ENCODE measurements at places on chromosomes 11 and 22.

GRCh38 chr11:117992136-117992535, 5.9 kb downstream of the IL10RA start:
- no peak for DNase-seq

DNA sequence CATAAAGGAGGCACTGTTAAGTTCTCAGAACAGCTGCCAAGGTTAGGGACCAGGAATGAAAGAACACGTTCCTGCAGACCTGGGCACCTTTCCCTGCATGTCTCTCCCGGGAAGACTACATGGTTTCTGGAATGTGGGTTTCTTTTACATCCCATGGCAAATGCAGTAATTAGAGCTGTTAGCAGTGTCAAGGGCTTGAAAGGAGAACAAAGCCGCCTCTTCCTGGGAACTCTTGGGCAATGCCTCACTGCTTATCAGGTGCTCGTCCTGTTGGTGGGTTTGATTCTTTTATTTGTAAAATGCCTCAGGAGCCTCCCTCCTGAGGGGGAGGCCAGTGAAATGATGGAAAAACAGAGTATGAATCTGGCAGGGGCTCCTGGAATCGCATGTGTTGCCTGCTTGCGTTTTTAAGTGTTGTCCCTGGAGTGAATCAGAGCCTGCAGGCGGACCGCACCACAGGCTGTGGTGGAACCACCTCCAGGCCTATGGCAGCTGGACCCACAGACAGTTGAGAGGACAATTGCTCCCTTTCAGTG, 723 bp upstream of the C22orf31 start:
- DNase-seq = no peak

DNA sequence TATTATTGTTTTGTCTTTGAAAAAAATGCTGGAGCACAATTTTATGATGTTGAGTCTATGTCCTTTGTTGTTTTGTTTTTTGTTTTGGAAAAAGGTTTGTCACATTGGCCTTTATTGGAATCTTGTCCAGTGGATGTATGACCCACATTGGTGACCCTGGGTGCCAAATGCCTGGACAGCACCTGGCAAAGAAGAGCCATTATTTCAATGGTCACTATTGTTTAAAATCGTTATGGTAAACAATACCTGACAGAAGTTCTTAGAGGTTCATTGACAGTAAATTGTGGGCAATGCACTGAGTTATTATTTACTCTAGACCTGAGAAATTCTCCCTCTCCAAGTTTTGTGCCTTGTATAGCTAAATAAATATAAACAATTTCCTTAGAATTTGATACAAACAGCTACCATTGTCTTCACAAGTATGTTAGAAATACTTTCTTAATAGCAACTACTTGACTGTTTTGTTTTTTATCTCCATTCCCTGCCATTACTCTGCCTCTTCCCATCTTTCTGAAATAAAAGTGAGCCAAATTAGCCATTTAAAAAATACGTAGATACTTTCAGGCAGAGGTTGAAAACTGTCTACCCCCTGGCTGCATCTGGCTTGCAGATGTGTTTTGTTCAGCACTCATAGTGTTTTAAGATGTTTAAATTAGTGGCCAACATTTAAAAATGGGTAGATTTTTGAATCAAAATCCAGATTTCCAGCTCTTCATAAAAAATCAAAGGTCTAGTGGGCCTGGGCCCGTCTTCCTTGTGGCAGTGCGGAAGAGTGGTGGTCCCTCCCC, 39.9 kb downstream of the BMAL1 start:
- no peak for DNase-seq

- no peak for DNase-seq
These were observed 25.2 kb upstream of the CTR9 start for GRCh38 chr11:10725907-10726253.

DNA sequence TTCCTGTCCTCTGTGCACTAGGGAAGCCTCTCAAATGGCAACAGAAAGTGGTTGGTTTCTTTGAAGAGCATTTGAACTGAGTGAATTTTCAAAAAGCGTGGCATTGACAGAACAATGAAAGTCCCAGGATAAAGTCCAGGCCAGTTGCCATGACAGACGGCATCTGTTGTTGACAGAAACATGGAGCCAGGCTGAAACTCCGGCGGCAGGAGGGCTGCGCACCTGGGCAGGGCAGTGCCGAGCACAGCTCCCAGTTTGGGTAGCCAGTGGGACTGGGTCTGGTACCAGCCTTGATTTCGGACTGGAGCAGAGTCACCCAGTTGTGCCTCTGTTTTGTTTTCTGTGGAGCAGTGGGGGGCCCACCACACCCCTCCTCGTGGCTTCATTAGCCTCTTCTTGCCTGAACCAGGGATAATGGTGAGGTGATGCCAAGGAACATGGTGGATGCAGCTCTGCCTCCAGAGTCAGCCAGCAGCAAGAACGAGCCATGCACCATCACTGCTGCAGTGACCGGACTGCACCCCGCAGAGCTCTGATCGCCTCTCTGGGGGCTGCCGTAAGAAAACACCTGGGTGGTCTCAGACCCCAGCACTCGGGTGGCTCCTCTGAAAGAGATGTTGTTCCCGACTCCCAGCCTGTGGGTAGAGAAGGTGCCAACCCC, 9.8 kb upstream of the SEPTIN5 start:
- DNase-seq = no peak

DNA sequence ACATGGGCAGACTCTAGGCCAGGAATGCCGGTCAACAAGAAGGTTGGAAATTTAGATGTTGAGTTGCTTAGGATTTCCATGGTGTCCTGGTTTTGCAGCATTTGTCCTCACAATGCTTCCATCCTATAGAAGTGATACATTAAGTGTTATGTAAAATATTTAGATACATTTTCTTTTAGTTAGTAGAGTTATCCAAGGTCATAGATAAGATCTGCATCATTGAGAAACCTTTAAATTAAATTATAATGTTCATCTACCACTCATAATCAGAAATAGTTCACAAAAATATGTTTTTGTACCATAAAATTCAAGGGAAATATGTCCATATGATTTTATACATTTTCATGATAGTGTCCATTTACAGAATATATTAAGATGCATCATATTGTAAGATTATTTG, at the start of gene OR51F1:
Gene OR51F1, minus strand, starts transcription at position 101 of the 400 bp plus-strand sequence. Its CDS starts 0 bp downstream, at position 101.
- no peak for DNase-seq

- DNase-seq = no peak
These were observed 13.7 kb downstream of the EHD1 start for GRCh38 chr11:64864473-64865285.

DNA sequence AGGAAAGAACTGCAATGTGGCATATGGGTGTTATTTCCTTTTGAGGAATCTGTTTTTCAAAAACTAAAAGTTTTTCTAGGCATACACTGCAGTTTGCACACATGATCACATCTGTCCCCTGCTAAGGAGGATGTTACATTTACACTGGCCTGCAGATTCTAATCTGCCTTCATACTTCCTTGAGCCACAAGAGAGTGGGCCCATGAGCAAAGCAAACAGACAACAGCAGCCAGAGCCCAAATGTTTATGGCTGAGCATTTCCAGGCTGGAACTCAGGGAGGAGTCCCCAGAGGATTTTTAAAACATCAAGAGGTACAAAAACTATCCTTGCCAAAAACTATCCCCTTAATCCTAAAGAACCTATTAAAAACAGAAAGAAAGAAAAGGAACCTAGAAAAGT, 117.2 kb upstream of the MTNR1B start:
- DNase-seq = no peak

DNA sequence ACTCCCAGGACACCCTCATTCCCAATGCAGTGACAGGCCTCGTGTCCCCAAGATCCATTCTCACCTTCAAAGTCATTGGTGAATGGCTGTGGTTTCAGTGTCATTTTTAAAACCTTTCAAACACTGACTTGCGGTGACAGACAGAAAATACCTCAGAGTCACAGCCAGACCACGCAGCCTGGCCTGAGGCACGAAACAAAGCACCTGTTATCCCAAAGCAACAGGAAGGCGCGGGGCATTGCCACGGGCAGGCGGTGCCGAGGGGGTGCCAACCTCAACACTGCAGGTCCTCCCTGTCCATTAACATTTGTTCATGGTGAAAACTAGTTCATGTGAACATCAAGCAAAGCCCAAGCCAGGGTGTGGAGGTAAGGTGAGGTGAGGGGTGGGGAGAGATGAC, 38.2 kb downstream of the RPUSD4 start:
- no peak for DNase-seq

DNA sequence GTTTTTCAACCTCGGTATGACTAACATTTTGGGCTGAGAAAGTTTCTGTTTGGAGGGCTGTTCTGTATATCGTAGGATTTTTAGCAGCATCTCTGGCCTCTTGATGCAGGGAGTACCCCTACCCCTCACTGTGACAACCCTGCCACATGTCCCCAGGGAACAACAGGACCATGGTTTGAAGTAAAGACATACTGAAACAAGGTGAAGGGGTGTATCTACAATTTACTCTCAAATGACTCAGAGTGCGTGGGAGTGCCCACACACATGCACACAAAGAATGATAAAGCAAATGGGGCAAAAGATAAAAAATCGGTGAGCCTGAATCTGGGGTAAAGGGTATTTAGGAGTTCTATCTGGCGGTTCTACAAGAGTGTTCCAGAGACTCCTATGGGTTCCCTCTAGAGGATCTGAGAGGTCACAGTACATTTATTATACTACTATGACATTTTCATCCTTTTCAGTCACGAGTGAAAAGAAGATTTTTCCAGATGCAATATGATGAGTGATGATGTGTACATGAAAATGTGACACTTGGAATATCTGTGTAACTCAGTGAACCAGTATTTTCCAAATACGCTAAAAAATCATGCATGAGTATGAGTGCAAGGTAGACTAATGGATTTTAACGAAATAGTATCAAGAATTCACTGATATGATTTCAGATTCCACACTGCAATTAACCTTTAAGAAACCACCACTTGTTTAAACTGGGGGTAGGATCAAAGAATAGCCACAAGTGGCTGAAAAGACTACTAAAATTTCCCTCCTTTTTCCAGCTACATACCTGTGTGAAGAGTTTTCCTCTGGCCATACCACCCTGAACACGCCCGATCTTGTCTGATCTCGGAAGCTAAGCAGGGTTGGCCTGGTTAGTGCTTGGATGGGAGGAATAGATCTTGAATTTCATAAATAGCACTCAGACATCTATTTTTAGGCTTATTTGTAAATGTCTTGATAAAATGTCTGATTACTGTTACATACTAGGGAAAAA, 56.3 kb upstream of the YPEL1 start:
- DNase-seq = no peak

DNA sequence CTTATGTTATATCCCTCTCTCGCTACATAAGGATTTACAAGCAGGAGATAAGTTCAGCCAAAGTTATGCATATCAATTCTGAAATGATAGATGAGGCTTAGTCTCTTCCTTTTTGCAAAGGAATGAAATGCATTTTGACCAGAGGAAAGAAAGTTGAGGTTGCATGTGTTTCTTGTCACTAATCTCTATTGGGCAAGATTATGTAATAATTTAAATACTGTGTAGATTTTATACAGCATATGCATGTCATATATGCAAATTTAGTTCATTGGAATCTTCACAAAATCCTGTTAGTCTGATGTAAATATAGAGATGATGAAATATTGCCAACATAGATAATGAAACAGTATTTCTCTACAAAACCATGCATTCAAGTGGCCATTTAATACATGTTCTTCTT, 858.7 kb upstream of the RAG2 start:
- no peak for DNase-seq

GRCh38 chr22:44129619-44129976, 51.1 kb upstream of the PARVG start:
- DNase-seq = no peak

GRCh38 chr11:118915941-118916841, 9.5 kb downstream of the BCL9L start:
- DNase-seq = no peak

DNA sequence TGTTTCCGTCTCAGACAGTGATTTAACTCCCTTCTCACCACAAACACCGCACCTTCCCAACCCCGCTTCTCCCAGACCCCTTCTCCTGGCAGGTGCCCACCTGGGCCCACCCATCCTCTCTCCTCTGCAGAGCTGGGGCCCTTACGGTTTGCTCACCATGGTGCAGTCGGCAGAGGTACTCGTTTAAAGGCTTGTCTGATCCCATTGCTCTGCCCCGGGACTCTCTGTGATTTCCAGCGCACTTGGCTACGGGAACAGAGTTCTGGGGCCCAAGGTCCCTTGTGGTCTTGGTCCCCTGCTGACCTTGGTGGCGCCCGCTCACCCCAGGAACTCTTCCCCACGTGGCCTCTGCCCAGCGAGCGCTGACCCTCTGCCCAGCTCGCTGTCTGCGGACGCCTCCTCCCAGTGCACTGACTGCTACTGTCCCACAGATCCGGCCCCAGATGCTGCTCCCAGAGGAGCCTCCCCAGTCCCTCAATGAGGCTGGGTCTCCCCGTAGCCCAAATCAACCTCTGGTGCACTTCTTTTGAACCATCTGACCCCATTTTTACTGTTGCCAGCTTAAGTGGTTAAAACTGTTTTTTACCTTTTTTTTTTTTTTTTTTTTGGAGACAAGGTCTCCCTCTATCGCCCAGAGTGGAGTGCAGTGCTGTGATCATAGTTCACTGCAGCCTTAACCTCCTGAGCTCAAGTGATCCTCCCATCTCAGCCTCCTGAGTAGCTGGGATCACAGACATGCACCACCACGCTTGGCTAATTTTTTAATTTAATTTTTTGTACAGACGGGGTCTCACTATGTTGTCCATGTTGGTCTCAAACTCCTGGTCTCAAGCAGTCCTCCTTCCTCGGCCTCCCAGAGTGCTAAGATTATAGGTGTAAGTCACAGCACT, 21.3 kb upstream of the CTSD start:
- no peak for DNase-seq

DNA sequence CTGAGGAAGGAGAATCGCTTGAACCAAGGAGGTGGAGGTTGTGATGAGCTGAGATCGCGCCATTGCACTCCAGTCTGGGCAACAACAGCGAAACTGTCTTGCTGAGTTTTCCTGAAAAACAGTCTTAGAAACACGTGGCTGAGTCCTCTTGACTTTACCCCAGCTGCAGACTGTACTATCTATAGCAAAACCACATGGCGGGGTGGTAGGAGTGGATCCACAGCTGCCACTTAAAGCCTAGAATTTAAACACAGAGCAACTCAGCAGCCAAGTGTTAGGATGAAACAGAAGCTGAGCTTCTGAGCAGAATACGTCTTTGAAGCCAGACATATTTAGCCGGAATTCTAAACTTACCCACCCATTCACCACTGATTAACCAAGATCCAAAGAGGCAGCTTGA, 14.1 kb downstream of the PATZ1 start:
- no peak for DNase-seq

DNA sequence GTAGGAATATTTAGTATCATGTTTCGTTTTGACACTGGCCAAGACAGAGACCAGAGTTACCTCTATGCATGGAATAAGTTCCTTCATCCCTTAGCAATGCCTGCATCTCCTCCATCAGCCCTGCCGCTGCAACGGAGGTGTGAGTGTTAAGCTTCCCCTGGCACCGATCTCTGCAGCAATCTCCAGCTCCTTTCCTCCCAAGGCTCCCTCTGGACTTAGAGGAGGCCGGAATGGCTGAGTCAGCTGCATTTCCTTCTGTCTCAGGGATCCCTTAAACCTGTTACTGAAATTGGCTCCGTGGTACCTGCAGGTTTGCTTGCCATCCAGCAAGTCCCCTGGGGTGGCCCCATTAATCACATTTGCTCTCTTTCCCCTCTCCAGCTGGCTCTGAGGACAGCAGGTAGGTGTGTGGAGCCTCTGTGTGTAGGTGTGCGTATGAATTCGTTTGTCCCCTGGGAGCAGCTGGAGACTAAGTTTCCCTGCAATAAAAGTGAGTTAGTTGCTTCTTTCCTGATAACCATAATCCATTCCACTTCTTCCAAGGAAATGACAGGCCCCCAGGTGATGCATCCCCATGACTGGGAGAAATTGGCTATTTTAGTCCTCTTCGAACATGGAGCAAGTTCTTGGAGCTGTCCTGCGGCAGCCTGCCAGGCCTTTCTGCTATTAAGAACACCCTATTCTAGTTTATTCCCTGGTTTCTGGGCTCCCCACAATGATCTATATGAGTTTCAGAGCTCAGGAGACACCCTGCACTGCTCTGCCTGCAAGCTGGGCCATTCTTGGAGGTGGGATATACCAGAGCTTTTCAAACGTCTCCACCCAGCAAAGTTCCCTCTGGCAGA, 457.2 kb upstream of the CADM1 start:
- DNase-seq = peak; percentile 52
